ENCODE measurements at places on chromosomes 11 and 22. TPM values are rescaled to one million over a fixed set of nuclear protein-coding genes. Genes with fewer than 3 reads are reported as not detected.

- no peak overlapping the region for H3K4me3 ChIP-seq
- no peak overlapping the region for H3K27ac ChIP-seq
- H3K27me3 ChIP-seq = no peaks in the 10 kb centered on the region
- DNase-seq = no peak
Observed at GRCh38 chr11:68950270-68950669, 30.5 kb downstream of the MRGPRD start.

The C22orf42 gene
- total RNA-seq = not detected

- no peaks in the 10 kb centered on the region for H3K27me3 ChIP-seq
- H3K4me1 ChIP-seq = peaks cover 2% of the 10 kb centered on the region
- H3K36me3 ChIP-seq = peaks cover 18% of the 10 kb centered on the region
- DNase-seq = no peak
Observed at GRCh38 chr11:2663506-2663905, 36.3 kb downstream of the KCNQ1OT1 start.

DNA sequence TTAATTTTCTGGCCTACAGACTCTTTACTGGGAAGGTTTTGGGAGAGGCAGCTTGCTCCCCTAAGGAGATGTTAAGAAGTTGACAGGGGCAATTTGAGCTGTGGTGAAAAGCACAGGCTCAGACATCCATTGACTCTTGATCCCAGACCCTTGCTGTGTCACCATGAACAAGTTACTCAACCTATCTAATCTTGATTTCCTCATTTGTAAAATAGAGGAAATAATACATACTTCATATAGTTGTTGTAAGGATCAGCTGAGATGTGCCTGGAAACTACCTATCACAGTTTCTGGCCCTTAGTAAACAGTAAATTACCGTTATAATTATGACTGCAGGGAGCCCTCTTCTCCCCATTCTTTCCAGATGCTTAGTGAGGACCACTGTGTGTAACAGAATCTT lies 16.6 kb upstream of the SCGB1D4 start:
- H3K4me3 ChIP-seq = no peak overlapping the region
- H3K27ac ChIP-seq = no peak overlapping the region
- no peak for DNase-seq
- no peaks in the 10 kb centered on the region for H3K36me3 ChIP-seq
- peaks cover 9% of the 10 kb centered on the region for H3K4me1 ChIP-seq

The SLC17A6 gene
- not detected for total RNA-seq

- no peaks in the 10 kb centered on the region for H3K4me1 ChIP-seq
- no peaks in the 10 kb centered on the region for H3K36me3 ChIP-seq
- no peak for DNase-seq
Observed at GRCh38 chr11:96781082-96781481, 391.3 kb downstream of the JRKL start.

The SCARF2 gene
- 0.20 TPM for total RNA-seq

DNA sequence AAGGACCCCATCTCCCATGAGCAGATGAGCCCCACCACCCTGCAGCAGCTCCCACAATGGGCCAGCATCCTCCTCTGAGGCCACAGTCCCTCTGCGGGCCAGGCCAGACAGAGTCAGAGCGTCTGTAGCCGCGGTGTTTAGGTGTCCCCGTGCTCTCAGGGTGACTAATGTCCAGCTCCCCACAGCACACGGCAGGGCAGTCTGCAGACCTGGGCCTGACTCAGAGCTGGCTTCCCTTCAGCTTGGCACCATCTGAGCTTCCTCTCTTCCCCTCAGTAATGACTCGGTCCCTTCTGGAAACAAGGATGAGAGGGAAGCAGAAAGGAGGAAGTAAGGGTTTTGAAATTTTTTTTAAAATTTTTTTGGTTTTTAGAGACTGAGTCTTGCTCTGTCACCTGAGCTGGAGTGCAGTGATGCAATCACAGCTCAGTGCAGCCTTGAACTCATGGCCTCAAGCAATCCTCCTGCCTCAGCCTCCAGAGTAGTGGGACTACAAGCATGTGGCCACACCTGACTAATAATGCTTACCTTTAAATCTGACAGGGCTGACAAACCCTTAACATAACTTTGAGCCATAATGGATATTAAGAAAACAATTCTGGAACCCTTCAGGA lies 28.5 kb downstream of the LRRC74B start:
- no peak for DNase-seq
- no peaks in the 10 kb centered on the region for H3K27me3 ChIP-seq
- no peaks in the 10 kb centered on the region for H3K4me1 ChIP-seq
- no peak overlapping the region for H3K4me3 ChIP-seq
- H3K27ac ChIP-seq = no peak overlapping the region
- H3K36me3 ChIP-seq = no peaks in the 10 kb centered on the region

DNA sequence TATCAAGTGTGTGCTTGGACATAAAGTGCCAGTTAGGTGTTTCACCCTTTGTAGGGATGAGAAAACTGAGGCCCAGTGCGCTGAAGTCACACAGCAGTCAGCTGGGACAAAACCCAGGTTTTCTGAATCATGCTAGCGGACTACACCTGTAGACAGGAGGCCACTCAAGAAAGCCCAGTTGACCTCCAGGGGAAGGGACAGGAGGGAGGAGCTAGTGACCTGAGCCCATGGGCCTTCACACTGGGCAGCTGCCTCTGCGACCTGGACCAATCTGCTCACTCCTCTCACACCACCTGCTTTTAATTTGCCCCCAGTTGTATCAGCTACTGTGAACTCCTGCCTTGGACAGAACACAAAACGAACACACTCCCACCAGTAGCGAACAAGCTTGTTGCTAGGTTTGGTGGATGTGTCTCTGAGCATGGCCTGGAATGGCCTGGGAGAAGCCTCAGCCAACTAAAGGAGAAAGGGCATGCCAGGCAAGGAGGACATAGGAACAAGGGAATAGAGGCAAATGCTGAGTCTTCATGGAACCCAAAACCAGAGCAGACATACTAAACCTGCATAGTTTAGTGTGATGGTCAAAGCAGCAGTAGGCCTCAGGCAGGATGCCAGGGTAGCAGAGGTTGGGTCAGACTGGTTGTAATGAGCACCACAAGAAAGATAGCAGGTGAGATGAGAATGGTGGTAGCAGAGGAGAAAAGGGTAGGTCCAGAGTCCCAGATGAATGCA lies 7.2 kb downstream of the LMO1 start:
- no peak overlapping the region for H3K27ac ChIP-seq
- H3K27me3 ChIP-seq = peaks cover 17% of the 10 kb centered on the region
- no peak overlapping the region for H3K4me3 ChIP-seq

DNA sequence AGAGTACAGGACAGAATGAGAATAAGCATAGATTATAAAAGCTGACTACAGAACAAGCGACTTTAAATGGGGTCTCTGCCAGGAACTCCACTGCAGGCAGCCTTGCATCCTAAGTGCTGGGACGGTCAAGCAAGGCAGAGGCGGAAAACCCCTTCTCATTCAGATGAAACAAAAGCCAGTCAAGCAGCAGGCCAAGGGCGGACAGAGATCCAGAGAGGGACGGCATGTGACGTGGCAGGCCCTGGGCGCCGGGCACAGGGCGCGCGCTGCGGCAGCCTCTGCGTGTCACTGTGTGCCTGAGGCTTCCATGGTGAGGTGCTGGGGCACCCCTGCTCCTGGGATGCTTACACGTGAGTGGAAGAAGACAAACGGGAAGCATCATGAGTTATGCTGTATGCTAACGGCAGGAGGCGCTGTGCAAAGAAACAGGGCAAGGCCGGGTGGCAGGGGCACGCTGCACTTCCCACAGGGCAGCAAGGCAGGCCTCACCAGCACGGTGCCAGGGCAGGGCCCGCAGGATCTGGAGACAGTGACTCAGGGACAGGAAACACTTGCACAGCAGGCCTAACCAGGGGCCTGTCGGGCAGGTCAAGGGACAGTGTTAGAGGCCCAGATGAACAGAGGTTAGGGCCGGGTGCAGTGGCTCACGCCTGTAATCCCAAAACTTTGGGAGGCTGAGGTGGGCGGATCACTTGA lies 6.2 kb downstream of the TOLLIP start:
- no peak overlapping the region for H3K27ac ChIP-seq
- peaks cover 3% of the 10 kb centered on the region for H3K36me3 ChIP-seq
- no peak for DNase-seq
- H3K27me3 ChIP-seq = no peaks in the 10 kb centered on the region
